CD4-positive, alpha-beta memory T cell (primary cell): ENCODE measurements at places on chromosomes 2 and 18.

DNA sequence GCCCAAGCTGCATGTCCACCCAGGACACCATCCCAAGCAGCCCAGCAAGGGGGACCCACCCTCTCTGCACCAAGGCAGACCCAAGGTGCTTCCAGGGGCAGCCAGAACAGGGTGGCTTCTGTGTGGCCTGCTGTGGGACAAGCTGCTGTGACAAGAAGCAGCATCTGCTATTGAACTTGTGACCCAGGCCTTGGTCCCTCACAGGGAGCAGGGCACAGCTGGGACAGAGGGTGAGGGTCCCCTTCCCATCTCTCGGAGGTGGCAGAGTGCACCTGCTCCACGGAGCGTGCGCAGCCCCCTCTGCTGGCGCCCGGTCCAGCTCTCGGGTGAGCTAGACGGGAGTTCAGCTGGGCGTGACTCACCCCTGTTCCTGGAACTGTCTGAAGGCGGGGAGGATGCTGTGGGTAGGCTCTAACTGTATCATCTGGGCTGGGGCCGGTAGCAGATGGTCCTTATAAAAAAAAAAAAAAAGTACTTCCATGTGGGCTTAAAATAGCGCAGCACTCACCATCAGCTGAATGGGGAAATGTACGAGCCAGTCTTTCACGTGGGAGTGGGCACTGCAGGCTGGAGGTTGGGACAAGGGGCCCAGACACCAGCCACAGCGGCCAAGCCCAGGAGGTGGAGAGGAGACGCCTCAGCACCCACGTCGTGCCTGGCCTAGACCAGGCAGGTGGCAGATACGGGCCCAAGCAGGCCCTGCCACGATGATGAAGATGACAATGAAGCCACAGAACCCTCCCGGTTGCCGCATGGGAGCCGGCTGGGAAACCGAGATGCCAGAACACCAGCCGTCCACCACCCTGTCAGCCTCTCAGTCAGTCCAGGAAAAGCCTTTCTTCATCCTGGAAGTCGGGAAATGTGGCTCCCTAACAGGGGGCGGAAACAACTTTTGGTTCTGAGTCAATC lies 136.8 kb upstream of the ID2 start:
- peak; percentile 73 for DNase-seq

DNA sequence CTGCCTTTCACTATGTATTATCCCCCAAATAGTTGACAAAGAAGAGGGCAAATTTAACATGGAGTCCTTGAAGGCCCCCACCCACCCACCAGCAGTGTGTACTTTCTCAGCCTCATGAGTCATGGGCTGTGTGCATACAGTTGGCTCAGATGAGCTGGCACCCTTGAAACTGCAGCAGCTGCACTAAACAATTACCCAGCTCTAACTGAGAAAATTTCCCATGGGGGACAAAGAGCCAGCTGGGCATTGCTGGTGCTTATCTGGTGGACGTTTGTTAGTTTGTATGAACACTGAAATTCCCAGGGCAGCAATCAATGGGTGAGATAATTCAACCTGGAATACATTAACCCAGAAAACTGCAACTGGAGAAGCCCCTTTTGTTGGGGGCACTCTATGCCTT lies 131.7 kb downstream of the GCA start:
- no peak for DNase-seq

GRCh38 chr2:84498150-84498799 lies 18.0 kb upstream of the DNAH6 start:
- DNase-seq, result no peak

DNA sequence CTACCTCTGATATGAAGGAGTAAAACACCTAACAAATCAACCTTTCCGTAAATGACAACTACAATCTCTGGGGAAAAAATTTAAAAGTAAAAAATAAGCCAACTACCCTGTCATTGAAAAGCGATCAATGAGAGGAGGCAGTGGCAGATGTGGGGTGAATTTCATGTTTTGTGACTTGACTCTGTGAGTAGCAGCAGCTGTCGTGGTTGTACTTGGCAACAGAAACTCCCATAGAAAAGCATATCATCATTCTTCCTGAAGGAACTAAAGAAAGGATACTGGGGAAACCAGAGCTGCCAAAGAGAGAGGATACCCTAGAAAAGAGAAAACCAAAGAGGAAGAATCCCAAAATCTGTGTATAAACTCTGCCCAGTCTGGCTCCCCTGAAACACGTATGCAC lies 236.4 kb downstream of the TNS1 start:
- DNase-seq, result no peak

GRCh38 chr2:191748059-191748461 lies 70.1 kb downstream of the NABP1 start:
- DNase-seq, result no peak

DNA sequence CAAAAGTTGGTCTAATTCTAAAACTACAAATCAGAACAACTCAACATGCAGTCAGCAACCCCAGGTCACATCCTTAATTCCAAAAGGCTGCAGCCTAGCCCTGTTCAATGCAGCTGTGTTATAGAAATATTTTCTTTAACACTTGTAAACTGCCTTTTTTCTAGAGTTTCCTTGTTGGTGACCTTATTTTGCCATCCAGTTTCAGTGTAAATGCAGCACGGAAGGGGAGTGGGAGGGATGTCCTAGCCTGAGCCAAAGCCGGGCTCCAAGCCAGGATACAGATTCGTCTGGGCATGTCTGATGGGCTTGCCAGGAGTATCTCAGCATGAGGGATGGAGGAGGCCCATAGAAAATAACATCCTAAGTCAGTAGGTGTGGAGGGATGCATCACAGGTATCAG lies 17.7 kb upstream of the SP3 start:
- DNase-seq, result no peak

DNA sequence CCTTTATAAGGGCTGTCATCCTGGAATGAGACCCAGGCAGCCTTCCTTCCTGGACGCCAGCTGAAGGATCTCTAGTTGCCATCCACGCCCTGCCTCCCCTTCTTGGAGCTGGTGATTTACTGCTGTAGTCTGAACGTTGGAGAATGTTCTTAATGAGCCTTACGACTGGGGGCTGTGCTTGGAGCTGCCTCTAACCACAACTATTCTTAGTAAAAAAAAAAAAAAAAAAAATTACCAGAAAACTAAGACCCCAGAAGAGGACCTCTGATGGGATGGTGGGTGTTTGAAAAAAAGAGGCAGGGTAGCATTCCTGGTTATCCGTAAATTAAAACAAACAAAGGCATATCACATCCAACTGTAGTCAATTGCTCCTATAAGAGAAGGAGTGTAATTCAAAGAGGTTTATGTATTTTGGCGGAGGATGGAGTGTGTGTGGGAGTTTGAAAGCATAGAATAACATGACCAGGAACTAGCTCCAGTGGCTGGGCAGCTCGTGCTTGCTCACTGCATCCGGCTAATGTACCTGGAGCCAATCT lies 105.4 kb downstream of the QPCT start:
- no peak for DNase-seq

- DNase-seq, result no peak
Observed at GRCh38 chr2:168107322-168107721, 140.1 kb downstream of the STK39 start.

GRCh38 chr2:241280291-241280690 lies 35.2 kb downstream of the HDLBP start:
- DNase-seq, result no peak

DNA sequence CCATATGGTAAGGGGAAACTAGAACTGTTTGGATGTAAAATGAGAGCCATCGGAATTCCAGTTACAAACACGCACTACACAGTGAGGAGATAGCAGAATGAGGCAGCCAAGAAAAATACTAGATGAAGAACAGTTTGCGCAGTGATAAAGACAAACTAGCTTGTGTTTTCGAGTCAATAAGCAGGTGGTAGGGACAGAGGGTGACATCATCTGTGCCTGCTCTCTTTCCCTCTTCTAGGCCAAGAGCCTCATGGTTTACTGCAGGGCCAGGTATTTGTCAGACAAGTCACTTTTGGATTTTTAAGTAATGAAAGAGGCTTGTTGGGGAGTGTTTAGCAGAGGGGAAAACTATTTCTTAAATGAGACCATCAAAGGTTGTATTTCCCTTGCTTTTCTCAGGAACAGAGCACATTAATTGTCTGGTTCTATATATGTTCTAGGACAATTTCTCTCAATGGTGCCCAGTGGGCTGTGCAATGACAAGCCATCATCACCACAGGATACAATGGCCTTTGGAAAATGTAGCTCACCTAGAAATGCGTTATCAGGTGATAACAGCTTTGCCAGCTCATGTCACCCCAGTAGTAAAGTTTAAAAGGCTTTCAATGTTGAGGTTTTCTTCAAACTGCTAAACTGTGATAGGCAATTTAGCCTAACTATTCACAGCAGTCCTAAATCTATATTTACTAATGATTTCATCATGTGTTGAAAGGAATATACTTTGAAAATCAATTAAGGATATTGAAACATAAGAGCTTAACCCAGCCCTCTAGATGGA lies 1210.3 kb upstream of the ZEB2 start:
- DNase-seq, result no peak

GRCh38 chr2:10900216-10901109 lies 11.3 kb upstream of the KCNF1 start:
- DNase-seq, result no peak

DNA sequence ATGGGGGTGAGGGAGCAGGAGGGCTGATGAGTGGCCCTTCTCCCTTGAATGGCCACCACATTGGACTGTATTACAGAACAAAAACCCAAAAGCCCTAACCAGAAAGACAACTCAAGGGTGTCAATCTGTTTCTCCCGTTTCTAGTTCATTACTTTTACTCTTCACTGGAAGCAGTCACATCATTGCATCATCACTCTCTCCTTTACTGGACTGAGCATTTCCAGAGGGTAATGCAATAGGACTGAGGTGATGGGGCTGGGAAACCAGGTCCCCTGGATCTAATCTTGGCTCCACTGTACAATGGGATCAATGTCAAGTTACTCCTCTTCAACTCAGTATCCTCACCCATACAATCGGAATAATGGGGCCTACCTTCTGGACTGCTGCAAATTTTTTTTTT lies 56.1 kb downstream of the BCL2 start:
- no peak for DNase-seq

- DNase-seq, result no peak
Observed at GRCh38 chr18:54440292-54440691, 82.6 kb downstream of the C18orf54 start.

DNA sequence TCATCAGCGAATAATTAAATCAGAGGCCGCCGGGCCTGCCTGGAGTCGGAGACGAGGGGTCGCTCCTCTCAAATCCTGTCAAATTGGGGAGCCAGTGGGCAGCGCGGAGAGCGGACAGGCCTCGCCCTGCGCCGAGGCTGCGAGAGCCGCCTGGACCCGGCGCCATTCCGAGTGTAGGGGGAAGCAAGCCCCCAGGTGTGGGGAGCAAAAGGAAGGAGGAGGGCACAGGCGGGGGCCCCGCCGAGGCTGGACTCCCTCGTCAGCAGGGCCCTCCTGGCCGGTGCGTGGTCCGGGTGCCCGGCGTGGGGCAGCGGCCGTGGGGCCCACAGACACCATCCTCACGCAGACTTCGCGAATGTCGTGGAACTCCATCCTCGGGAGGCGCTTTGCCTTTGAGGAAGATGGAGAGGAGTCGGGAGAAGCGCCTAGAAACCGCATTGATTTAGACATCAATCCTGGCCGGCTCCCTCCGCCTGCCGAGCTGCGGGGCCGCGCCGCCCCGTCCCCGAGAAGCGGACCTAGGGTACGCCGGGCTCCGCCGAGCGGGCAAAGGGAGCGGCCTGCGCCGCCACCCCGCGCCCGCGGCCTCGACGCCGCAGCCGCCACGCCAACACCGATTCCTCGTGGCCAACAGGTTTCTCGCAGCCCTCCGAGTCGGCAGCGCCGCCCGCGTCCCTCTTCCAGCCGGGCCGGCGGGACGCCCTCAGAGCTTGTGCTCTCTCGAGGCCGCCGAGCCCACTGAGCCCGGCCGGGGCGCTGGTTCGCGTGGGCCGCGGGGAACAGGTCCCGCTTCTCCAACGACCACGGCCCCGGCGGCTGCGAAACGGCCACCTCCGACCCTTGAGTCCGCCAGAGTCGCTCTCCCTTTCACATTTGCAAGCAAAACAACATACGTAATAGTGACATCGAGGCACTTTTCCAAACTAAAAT lies 6.7 kb upstream of the ONECUT2 start:
- no peak for DNase-seq

GRCh38 chr18:35816003-35816402 lies 156.5 kb upstream of the RMP24 start:
- DNase-seq, result no peak

- no peak for DNase-seq
Observed at GRCh38 chr2:40516604-40517003, 64.7 kb upstream of the SLC8A1 start.

DNA sequence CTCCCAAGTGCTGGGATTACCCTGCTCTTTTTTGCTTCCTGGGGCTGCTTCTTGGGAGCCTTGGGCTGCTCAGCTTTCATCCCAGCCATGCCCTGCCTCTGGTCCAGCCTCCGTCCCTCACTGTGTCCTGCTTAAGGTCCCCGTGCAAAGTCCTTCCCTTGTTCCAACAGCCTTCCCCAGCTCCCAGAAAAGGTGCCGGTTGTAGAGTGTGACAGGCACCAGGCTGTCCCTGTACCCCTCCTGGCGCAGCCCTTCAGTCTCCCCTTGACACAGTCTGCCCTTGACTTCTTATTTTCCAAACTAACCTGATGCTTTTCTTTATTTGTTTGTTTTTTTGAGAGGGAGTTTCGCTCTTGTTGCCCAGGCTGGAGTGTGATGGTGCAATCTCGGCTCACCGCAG lies 20.1 kb upstream of the ALPI start:
- no peak for DNase-seq

DNA sequence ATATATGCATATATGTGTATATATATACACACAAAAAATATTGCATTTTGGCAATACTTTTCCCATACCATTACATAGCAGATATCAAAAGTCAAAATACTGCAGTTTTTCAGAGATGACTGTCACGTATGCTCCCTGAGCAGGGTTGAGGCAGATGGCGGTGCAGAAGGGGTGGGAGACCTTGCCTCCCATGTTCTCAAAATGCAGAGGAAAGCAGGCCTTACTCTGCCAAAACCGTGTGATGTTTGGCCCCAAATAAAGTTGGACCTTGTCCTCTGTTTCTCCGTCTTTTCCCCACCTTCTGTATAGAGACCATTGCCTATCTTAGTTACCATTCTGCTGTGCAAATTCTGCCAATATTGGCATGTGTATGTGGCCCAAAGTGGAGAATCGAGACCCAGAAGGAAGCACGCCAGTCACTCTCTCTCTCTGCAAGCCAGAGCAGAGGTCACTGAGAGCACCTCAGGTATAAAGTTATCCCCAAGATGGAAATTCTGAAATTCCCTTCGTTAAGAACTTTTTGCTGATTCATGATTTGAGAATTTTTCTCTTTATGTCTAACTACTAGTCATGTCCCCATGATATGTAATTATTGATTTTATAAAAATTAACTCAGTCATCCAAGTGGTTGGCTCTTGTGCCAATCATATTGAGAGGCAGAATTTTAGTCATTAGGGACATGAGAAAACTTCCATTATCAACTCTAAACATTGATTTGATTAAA lies 898.8 kb downstream of the EPHA4 start:
- DNase-seq, result no peak

GRCh38 chr2:121591199-121591598 lies 58.1 kb downstream of the CLASP1 start:
- no peak for DNase-seq

- no peak for DNase-seq
Observed at GRCh38 chr2:220670511-220670910, 901.6 kb downstream of the EPHA4 start.

- DNase-seq, result no peak
Observed at GRCh38 chr18:4319738-4320677, 135.1 kb downstream of the DLGAP1 start.

GRCh38 chr2:119049968-119050704 lies 108.1 kb downstream of the MARCO start:
- no peak for DNase-seq
